IMR-90 (cell line): ENCODE measurements at places on chromosomes 11 and 22. TPM values are rescaled to one million over a fixed set of nuclear protein-coding genes. Genes with fewer than 3 reads are reported as not detected.

Gene NPTXR
- 1.8 and 2.2 TPM in 2 replicates for polyA plus RNA-seq

Gene SLC43A3
- polyA plus RNA-seq = 21.1 and 22.0 TPM in 2 replicates

Gene EHBP1L1
- polyA plus RNA-seq = 27.4 and 29.0 TPM in 2 replicates

Gene POLD4
- 133 and 152 TPM in 2 replicates for polyA plus RNA-seq

Gene UBQLNL
- 0.47 and 0.48 TPM in 2 replicates for polyA plus RNA-seq

Gene MUC2
- not detected in 2 replicates for polyA plus RNA-seq

Gene SPDYC
- not detected in 2 replicates for polyA plus RNA-seq

Gene UBE2L3
- 69.4 and 72.9 TPM in 2 replicates for polyA plus RNA-seq

Gene TCN1
- polyA plus RNA-seq = not detected in 2 replicates

Gene CYTH4
- 0.55 and 0.85 TPM in 2 replicates for polyA plus RNA-seq

Gene SF1
- polyA plus RNA-seq = 75.0 and 88.0 TPM in 2 replicates

Gene CCDC81
- polyA plus RNA-seq = 3.0 and 3.1 TPM in 2 replicates

Gene APOBEC3B
- polyA plus RNA-seq = 34.2 and 35.1 TPM in 2 replicates

Gene ACR
- polyA plus RNA-seq = not detected in 2 replicates

Gene DEFB131B
- not detected in 2 replicates for polyA plus RNA-seq
